HFFc6 (cell line): ENCODE measurements at places on chromosomes 5 and 9. TPM values are rescaled to one million over a fixed set of nuclear protein-coding genes. Genes with fewer than 3 reads are reported as not detected.

DNA sequence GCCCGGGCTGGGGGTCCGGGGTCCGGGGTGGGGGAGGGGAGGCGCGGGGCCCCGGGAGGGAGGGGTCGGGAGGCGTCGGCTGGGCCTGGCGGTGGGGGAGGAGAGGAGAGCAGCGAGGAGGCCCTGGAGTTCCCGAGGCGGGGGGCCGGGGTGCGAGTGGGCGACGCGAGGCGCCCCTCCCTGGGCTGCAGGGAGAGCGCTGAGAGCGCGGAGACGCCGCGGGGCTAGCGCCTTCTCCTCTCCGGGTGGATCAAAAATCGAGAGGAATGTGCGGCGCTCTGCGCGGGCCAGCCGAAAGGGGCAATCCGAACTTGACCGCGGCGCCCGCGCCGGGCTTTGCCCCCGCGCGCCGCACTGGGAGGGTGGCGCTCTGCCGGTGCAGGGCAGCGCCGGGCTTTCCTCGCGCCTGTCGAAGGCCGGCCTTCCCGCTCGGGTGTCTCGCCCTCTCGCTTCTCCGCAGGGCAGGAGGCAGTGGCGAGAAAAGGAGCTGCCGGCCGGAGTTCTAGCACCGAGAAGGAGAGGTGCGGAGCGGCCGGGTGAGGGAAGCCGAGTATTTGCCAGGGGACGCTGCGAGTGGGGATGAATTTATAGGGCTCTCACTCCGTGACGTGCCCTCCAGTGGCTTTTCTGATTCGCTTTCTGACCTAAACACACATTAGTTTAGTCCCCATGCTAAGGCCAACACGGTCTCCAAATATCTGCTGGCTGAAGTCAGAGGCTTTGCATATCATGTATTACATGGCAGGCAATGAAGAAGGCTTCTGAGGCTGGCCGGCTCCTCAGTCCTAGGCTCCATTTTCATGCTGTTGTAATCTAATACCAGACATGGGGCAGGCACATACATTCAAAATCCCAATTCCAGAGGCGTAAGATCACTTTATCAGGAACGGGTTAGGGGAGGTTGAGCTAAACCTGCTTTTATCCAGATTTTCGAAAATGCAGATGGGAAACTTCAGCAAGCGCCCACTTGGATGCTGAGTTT lies 503 bp upstream of the GDNF start:
- H3K4me1 ChIP-seq, result peaks cover 30% of the 10 kb centered on the region
- peak overlapping the region; percentile 87 for H3K4me3 ChIP-seq
- no peaks in the 10 kb centered on the region; the same call in 1 of the 2 replicates for H3K27me3 ChIP-seq
- DNase-seq, result peak; percentile 55
- H3K27ac ChIP-seq, result peak overlapping the region; percentile 74; the same call in 1 of the 2 replicates

DNA sequence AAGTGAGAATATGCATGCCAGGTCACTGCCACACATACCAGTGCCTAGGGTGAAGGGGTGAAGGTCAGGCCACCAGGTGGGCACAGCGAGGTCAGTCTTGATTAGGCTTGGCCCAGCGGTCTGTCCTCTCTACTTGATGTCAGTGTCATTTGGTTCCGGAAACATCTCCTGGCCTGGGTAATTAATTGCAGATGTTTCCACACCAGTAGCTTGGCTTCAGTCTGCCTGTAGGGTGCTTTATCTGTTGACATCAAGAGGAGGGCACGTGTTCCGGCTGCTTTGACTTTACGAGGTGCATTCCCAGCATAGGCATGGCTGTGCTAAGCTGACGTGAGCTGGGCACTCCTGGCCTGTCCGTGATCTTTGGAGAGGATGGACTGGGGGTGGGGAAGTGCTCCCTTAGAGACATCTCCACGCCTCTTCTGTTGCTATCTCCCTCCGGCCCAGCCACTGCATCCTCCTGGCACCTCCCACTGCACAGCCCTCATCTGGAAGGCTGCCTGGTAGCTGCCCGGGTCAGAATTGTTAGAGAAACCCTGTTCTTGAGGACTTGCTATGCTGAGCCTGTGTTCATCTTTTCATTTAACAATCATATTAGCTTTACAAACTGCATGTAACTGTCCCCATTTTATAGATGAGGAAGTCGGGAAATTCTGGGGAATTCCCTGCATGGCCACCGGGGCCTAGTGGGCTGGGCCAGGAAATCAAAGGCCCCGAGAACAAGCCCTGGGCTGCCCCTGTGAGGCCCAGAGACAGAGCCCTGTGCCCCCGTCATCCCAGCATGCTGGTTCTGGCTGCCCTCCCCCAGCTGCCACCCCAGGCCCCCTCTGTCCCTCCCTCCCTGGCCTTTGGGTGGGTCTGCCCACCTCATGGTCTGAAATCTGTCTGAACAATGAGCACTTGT lies 29.1 kb downstream of the JADE2 start:
- peaks cover 73% of the 10 kb centered on the region for H3K4me1 ChIP-seq
- H3K27me3 ChIP-seq, result peaks cover 3% of the 10 kb centered on the region; the same call in 1 of the 2 replicates
- H3K27ac ChIP-seq, result peak overlapping the region; percentile 81
- peak; percentile 100 for DNase-seq
- peak overlapping the region; percentile 73 for H3K4me3 ChIP-seq

The RNF208 gene
- total RNA-seq, result 2.0 to 3.1 TPM (median 2.5 TPM) in 3 replicates

The SPATA31C1 gene
- total RNA-seq, result not detected in 3 replicates

GRCh38 chr5:113378514-113378913 lies 56.3 kb downstream of the TSSK1B start:
- H3K27me3 ChIP-seq, result peaks cover 4% of the 10 kb centered on the region
- no peak for DNase-seq
- H3K27ac ChIP-seq, result no peak overlapping the region
- H3K36me3 ChIP-seq, result no peaks in the 10 kb centered on the region

DNA sequence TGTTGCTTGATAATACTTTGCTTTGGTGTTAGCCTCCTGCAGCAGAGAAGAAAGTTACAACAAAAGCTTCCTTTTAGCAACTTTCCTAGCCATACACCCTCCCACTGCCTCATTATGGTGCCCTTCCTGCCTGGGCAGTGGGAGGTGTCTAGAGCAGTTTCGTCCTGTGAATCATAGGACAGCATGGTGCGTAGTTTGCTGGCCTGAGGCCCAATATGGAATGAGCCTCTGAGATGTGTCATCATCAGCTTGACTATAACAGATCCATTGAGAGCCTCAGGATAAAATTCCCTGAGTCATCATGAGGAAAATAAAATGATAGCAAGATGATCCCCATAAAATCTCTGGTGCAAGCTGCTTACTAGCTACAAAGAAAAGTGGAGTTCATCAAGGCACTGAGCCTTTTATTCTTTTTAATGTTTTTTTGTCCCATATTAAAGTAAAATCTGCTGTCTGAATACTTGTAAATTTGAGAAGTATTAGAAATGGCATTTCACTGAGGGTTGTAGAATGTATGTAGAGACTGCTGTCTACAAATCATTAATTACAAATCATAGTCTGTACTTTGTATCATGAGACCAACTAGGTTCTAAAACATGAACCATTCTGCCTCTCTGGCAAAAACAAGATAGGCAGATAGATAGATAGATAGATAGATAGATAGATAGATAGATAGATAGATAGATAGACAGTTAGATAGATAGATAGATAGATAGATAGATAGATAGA lies 303.0 kb upstream of the PDE4D start:
- H3K4me3 ChIP-seq, result no peak overlapping the region
- no peak overlapping the region; the same call in 1 of the 2 replicates for H3K27ac ChIP-seq
- H3K4me1 ChIP-seq, result peaks cover 10% of the 10 kb centered on the region; the same call in 1 of the 2 replicates
- no peaks in the 10 kb centered on the region; the same call in 1 of the 2 replicates for H3K36me3 ChIP-seq
- H3K27me3 ChIP-seq, result peaks cover 2% of the 10 kb centered on the region; the same call in 1 of the 2 replicates
- peak; percentile 84 for DNase-seq

DNA sequence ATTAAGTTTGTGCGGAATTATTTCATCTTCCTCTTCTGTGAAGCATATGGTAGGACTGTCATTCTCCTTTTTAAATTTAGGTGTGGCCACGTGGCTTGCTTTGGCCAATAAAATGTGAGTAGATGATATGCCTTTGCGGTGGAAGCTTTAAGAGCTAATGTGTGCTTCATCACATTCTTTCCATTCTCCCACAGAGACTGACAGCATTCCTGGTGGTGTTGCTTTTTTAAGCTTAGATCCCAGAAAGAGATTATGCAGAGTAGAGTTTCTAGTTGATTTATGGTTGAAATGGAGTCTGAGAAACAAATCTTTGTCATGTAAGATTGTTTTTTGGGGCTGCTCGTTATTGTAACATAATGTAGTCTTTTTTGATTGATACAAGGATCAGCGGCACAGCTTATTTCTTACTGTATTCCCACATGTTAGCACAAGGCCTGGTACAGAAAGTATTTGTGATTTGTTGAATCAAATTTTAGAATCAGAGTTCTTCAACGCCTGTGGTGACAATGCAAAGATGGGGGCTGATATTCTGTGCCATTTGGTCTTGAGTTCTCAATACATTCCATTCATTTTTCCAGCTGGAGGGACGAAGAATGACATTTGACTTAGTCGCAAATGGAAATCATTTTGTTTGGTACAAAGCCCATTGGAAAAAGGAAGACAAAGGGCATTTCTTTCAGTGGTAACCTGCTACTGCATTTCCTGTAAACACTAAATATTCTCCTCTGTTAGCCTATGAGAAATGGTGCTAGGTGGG lies 209.9 kb upstream of the VLDLR start:
- H3K27me3 ChIP-seq, result no peaks in the 10 kb centered on the region; the same call in none of the 2 replicates
- DNase-seq, result peak; percentile 69
- H3K4me1 ChIP-seq, result peaks cover 40% of the 10 kb centered on the region

DNA sequence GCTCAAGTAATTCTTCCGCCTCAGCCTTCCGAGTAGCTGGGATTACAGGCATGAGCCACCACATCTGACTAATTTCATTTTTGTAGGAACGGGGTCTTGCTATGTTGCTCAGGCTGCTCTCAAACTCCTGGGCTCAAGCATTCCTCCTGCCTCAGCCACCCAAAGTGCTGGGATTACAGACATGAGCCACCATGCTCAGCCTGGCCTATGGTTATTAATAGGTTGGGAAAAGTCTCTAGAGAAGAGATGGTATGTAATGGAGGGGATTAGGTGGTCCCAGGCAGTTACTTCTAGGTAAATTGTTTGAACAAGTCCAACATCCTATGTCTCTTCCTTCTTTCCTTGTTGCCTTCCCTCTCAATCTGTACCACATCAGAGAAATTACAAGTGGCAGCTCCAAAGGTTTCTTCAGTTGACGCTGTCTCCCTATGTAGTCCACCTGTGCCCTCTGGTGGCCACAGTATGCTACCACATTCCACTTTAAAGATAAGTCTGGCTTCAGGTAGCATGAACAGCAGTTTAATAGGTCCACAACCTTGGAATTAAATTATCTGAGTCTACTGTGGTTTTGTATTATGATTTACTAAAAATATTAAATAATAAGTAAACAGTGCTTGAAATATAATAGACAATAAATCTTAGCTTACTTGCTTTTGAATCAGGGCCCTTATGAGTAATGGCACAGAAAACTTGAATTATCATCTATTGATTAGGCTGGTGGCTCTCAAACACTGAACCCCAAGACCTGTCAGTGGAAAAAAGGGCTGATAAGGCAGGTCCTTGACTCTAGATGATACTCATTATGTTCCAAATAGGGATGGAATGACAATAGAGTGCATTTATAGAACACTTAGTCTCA lies 9.7 kb downstream of the TIGD6 start:
- DNase-seq, result peak; percentile 61
- no peaks in the 10 kb centered on the region for H3K27me3 ChIP-seq
- peaks cover 36% of the 10 kb centered on the region for H3K4me1 ChIP-seq
- H3K36me3 ChIP-seq, result peaks cover 7% of the 10 kb centered on the region

The SLIT3 gene
- 2.8 to 7.2 TPM (median 4.6 TPM) in 3 replicates for total RNA-seq

DNA sequence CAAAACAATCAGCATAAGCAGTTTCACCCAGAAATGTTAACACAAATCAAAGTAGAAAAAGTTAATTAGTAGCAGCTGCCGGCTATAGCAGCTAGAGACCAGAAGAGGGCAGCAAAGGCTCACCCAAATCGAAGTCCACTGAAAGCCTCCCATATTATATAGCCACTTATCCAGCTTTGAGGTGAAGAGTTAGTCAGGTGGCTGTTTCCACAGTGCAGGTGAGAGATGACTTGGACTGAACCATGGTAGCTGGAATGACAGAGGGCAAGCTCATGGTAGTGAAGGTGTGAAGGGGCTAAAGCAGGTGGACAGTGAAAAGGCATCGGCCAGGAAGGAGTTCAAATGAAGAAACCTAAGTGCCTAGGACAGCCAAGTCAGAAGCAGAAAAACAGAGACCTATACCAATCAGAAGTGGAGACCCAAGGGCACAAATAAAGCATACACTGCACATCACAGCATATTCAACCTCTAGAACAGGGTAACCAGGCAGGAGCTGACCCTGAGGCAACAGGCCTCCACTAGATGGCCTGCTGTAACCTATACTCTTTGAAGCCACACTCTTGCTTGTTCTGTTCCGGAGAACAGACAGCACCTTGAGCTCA lies 7.2 kb upstream of the RNF38 start:
- H3K4me1 ChIP-seq, result peaks cover 17% of the 10 kb centered on the region
- peak; percentile 56 for DNase-seq
- H3K27me3 ChIP-seq, result no peaks in the 10 kb centered on the region
- peak overlapping the region; percentile 27 for H3K27ac ChIP-seq
- no peak overlapping the region for H3K4me3 ChIP-seq

The PDE8B gene
- total RNA-seq, result not detected in 3 replicates

DNA sequence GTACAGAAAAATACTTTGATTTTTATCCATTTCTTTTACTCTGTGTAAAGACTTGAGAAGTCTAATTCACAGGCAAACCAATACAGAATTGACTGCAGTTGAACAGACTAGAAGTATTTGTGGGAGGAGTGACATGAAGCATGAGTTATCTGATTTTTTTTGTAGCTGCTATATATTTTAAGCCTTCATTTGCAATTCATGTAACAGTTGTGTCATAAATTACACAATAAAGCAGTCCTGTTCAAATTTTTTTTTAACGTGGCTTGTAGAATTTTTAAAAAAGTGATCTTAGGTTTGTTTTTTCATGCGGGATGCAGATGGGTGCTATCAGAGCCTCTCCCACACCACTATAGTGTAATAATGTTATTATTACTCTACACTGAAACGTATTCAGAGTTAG lies 2.9 kb upstream of the MAML1 start:
- H3K4me1 ChIP-seq, result peaks cover 29% of the 10 kb centered on the region
- no peak for DNase-seq
- H3K27ac ChIP-seq, result peak overlapping the region; percentile 10; the same call in 1 of the 2 replicates
- no peaks in the 10 kb centered on the region for H3K27me3 ChIP-seq
- peaks cover 36% of the 10 kb centered on the region for H3K36me3 ChIP-seq

The FAM200C gene
- 2.3 to 3.0 TPM (median 2.6 TPM) in 3 replicates for total RNA-seq

- peak; percentile 36 for DNase-seq
- H3K27me3 ChIP-seq, result no peaks in the 10 kb centered on the region
- H3K36me3 ChIP-seq, result no peaks in the 10 kb centered on the region
- peaks cover 49% of the 10 kb centered on the region for H3K4me1 ChIP-seq
- H3K4me3 ChIP-seq, result no peak overlapping the region
- no peak overlapping the region for H3K27ac ChIP-seq
These were observed 3.0 kb upstream of the HRCT1 start for GRCh38 chr9:35903049-35903448.

DNA sequence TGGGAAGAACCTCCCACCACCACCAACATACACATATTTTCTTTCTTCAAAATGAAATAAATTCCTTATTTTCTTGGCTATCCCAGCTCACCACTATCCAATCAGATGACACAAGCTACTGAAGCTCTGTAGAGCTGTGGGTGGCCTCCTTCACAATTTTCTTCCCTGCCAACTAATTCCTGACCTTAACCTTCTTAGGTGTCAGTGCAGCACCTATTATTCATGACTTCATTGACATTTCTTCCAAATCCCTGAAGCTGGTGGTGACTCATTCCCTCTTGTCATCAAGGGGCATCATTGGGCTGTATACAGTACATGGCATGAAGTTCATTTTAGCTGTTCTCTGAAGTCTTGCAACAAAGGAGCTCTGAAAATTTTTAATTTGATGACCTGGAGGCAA lies 42.0 kb upstream of the ADRA1B start:
- peaks cover 12% of the 10 kb centered on the region for H3K27me3 ChIP-seq
- peak; percentile 21 for DNase-seq
- H3K27ac ChIP-seq, result no peak overlapping the region

GRCh38 chr9:126439883-126440653 lies 113.4 kb downstream of the MVB12B start:
- no peaks in the 10 kb centered on the region; the same call in 1 of the 2 replicates for H3K27me3 ChIP-seq
- H3K36me3 ChIP-seq, result no peaks in the 10 kb centered on the region
- peaks cover 53% of the 10 kb centered on the region for H3K4me1 ChIP-seq
- DNase-seq, result no peak
- H3K4me3 ChIP-seq, result no peak overlapping the region
